ENCODE measurements at places on chromosomes 11 and 22. TPM values are rescaled to one million over a fixed set of nuclear protein-coding genes. Genes with fewer than 3 reads are reported as not detected.

- no peak for DNase-seq
Measured at GRCh38 chr22:40694411-40694810, 15.1 kb downstream of the MCHR1 start.

DNA sequence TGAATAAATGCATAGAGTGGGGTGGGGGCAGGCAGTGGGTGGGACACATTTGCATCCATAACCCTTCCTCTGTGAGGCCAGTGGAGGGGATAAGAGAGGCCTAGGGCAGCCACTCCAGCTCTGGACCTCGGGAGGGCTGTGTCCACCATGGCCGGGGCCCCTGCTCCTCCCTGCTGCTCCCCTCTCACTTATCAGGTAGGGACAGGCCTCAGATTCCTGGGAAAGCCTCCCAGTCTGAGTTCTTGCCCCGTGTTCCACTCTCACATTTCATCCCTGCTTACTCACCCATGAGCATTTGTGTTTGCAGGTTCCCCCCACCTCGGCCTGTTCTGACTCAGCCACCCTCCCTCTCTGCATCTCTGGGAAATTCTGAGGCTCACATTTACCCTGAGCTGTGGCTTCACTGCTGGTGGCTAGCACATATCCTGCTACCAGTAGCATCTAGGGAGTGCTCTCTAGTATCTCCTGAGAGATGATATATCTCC lies 128.7 kb upstream of the TOP3B start:
- DNase-seq: no peak

DNA sequence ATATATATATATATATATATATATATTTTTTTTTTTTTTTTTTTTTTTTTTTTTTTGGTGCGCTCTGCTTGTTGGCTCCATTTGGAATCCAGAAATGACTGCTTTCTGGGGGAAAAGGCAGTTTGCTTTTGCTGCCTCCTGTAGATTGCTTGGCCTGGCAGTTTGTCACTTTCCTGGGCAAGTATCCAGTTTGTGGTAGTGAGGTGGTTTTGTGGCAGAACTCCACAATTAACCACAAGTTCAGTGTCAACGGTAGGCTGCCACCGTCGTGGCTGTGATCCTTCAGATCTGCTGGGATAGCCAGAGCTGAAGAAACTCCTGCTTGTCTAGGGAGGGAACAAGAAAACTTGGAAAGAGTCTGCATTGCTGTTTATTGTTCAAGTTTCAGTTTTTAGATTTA lies 5.0 kb upstream of the PDE3B start:
- no peak for DNase-seq

DNA sequence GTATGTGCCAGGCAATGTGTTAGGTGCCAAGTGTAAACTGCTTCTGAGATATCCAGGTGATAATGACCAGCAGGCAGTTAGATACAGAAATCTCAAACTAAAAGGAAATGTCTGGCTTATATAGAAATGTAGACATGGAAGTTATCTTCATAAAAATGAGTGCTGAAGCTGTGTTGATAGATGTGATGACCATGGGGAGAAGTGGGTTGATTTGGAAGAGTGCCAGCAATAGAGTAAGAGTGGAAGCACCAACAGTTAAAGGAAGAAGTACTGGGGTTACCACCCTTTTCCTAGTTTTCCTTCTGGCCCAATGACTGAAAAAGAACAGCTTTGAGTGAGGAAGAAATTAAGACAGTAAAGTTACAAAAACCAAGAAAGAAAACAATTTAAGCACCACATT lies 68.5 kb downstream of the C2CD3 start:
- no peak for DNase-seq

GRCh38 chr22:28933321-28933720 lies 49.9 kb downstream of the ZNRF3 start:
- no peak for DNase-seq

DNA sequence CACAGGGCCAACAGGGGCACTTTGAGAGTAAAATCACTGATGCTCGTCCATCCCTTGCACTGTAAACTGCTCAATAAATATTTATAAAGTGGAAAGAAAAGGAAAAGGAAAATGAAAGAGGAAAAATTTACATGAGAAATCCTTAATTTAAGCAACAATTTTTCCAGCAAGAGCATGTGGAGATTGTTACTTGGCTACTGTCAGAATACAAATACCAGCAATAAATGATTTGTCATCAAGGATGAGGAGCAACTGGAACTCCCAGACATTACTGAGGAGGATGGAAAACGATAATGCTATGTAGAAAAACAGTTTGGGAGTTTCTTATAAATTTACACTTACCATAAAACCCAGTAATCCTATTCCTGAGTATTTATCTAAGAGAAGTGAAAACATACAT lies 123.0 kb downstream of the SGSM3 start:
- no peak for DNase-seq

The TMPRSS13 gene
- polyA plus RNA-seq: 0.22 TPM

The WNT11 gene
- 1.1 TPM for polyA plus RNA-seq

Data from ovary (tissue), 10 donors.